ENCODE measurements at places on chromosomes 16 and 17.

GRCh38 chr16:72425571-72426341, 253.8 kb upstream of the PMFBP1 start:
- no peak for DNase-seq

GRCh38 chr16:83730812-83731211, 77.0 kb upstream of the HSBP1 start:
- DNase-seq, result no peak

- no peak for DNase-seq
Measured at GRCh38 chr16:79185711-79186110, 414.8 kb downstream of the MAF start.

- DNase-seq, result no peak
Measured at GRCh38 chr16:77373726-77374125, 61.1 kb downstream of the ADAMTS18 start.

- no peak for DNase-seq
Measured at GRCh38 chr17:79608624-79608959, 2.3 kb downstream of the RBFOX3 start.

DNA sequence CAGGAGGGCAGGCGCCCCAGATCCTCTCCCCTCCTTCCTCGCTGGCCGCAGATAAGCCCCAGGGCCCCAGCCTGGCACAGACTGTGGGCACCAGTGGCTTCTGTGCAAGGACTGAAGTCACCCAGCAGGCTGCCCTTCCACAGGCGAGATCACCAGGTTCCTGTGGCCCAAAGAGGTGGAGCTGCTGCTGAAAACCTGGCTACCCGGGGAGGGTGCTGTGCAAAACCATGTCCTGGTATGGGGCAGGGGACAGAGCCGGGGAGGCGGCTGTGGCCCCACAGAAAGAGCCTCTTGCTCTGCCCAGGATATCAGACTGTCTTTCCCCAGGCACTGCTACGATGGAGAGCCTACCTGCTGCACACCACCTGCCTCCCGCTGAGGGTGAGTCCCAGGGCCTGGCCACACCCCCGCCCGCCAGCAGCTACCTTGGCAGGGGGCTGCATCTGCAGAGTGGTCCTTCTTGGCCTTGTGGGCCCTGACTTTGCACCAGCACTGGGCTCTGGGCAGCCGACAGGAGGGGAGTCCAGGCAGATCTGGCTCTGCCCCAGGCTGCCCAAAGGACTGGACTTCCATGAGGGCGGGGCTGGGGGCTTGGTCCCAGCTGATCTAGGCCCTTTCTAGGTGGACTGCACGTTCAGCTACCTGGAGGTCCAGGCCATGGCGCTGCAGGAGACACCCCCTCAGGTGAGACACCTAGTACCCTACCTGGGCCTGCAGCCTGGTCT, 615 bp downstream of the CARMIL2 start:
- DNase-seq, result no peak

DNA sequence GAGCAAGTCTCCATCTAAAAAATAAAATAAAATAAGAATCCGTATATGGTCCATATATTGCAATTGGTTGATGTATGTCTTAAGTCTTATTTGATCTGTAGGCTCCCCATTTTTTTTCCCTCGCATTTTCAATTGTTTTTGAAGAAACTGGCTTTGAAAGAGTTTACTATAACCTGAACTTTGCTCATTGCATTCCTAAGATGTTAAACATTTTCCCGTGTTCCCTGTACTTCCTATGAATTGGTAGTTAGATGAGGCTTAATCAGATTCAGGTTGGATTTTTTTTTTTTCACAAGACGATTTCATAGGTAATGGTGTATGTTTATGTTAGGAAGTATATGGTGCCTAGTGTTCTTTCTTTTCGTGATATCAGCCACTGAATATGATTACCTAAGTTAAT, 3.3 kb downstream of the LRRC36 start:
- no peak for DNase-seq

GRCh38 chr17:62704381-62704971, 77.0 kb downstream of the MRC2 start:
- no peak for DNase-seq

GRCh38 chr16:13999895-14000425, 71.2 kb upstream of the MRTFB start:
- no peak for DNase-seq

- no peak for DNase-seq
Measured at GRCh38 chr17:46885415-46886309, 34.3 kb downstream of the WNT9B start.
